ENCODE measurements at places on chromosomes 16 and 17.

- DNase-seq, result no peak
These were observed 23.9 kb upstream of the C1QTNF8 start for GRCh38 chr16:1119766-1120576.

GRCh38 chr16:17313085-17313611 lies 157.6 kb downstream of the XYLT1 start:
- no peak for DNase-seq

DNA sequence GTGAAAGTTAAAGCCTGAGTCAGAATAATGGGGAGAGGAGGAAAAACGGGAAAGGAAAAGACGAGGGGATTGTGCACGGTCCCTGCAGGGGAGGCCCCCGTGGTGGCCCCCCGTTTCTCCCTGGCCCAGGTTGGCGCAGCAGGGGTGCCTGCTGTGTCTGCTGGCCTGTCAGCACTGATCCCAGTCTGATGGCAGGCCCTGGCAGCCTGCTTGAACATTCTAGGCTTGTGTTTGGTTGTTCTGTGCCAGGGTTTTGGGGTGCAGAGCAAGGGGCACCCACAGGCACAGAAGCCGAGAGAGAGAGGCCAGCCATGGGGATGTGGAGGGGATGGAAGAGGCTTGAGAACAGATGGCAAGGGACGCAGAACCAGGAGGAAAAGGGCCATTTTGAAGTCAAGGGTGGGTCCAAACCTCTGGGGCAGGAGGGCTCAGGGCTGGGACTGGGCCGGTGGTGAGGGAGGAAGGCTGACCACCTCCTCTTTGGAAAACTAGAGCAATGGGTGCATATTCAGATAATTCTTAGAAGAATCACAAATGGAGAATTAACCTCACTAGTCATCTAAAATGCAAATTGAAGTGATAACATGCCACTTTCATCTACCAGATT lies 35.9 kb downstream of the TBX4 start:
- no peak for DNase-seq

DNA sequence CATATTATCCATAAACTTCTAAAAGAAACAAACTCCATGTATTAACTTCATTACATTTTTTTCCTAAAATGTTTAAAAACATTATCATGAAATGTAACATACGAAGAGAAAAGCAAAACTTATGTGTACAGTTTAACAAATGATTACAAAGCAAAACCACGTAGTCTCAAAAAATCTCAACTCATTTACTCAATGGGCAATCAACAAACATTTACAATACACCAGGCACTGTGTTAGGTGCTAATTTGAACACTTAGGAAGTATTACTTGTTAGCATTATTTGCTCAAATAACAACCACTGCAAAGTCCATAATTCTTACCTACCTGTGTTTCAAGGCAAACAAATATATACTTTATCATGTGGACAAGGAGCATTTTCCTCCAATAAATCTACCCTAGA lies 164.9 kb downstream of the STX8 start:
- DNase-seq, result no peak

GRCh38 chr16:87196231-87196630 lies 121.0 kb downstream of the C16orf95 start:
- no peak for DNase-seq

- no peak for DNase-seq
These were observed 172.5 kb downstream of the COPRS start for GRCh38 chr17:31686495-31686894.

DNA sequence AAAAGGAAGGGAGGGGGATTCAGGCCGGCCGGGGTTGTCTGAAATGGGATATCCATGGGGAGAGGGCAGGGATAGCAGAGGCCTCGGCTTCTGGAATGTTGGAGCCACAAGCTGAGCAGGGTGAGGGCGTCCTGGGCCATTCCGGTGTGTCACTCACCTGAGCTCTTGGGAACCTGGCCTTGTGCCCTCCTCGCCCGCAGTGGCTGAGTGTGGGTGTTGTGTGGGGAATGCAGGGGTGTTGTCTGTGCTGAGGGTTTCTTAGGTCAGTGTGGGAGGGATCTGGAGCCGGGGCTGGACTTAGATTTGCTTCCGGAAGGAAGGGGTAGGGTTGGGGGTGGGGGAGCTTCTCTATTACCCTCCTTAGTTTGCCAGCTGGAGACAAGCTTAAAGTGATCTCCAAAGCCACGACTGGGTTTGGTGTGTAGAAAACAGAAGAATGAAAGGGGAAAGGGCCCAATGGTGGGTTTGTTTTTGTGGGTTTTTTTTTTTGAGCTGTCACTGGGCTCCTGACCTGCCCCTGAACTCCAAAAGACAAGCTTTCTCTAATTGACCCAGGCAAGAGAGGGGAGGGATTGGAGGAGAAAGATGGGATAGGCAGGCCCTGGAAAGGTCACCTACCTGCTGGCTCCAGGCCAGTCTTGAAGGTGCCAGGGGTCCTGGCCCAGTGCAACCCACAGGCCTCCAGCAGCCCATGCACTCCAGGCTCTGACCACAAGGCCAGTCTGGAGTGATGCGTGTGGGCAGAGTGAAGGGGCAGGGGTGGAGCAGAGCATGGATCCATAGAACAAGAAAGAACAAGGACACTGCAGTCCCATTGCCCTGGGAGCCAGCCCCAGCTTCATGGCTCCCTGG lies at the start of gene SULT1A2:
Gene SULT1A2 (minus strand): TSS at position 211 of the 852 bp plus-strand sequence. CDS start 1,120 bp downstream, outside the sequence.
- no peak for DNase-seq

- DNase-seq, result no peak
These were observed 15.5 kb upstream of the MARVELD3 start for GRCh38 chr16:71610447-71610846.

GRCh38 chr17:47995241-47995935 lies 24.5 kb downstream of the CDK5RAP3 start:
- no peak for DNase-seq

DNA sequence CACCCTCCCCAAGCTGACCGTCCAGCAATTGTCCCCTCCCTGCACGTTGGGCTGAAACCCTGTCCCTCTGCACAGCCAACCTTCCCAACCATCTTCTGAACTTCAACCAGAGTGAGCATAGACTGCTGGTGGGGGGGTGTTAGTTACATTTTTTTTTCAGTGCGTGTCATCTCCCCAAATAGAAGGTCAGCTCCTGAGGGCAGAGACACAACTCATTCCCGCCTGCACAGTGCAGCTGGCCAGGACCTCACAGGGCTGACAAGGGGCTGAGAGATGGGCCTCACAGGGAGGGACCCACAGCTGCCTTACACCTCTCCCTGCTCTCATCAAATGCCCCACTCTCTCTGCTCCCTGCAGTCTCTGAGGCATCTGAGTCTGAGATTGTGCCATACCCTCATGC lies 8.4 kb downstream of the SRL start:
- DNase-seq, result no peak

DNA sequence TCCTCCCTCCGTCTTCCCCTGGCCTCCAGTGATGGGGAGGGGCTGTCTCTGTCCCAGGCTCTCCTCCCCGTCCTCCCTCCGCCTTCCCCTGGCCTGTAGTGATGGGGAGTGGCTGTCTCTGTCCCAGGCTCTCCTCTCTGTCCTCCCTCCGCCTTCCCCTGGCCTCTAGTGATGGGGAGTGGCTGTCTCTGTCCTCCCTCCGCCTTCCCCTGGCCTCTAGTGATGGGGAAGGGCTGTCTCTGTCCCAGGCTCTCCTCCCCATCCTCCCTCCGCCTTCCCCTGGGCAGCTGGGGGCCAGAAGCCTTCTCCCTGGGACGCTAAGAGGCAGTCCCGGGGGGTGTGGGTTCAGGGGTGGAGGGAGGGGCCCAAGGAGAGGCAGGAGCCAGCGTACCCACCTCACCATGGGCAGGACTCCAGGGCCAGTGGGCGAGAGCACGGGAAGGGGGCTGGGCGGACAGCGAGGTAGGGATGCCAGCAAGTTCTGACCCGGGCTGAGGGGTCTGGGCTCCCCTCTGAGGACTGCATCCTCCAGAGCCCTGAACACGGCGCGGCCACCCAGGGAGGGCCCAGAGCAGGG lies 14.8 kb downstream of the UTS2R start:
- no peak for DNase-seq

DNA sequence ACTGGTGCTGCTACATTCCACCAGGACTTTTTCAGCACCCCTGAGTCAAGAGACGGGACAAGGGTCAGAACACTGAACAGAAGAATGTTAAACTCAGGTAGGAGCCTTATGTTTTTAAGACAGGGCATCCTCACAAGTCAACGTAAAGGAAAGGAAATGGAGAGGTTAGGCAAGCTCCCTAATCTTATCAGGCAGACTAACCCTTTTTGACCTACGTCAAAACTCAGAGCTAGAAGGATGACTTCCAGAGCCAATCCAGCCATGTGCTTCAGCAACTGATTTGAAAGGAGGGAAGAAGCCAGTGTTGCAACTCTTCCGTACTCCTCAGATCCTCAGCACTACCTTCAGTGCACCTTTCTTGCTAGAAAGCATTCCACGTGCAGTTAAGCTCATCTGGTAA lies 46.8 kb downstream of the REXO5 start:
- no peak for DNase-seq

- DNase-seq, result no peak
These were observed 1542.6 kb upstream of the CDH8 start for GRCh38 chr16:63578791-63579190.

GRCh38 chr17:79171188-79171587 lies 96.6 kb downstream of the ENGASE start:
- DNase-seq, result no peak

DNA sequence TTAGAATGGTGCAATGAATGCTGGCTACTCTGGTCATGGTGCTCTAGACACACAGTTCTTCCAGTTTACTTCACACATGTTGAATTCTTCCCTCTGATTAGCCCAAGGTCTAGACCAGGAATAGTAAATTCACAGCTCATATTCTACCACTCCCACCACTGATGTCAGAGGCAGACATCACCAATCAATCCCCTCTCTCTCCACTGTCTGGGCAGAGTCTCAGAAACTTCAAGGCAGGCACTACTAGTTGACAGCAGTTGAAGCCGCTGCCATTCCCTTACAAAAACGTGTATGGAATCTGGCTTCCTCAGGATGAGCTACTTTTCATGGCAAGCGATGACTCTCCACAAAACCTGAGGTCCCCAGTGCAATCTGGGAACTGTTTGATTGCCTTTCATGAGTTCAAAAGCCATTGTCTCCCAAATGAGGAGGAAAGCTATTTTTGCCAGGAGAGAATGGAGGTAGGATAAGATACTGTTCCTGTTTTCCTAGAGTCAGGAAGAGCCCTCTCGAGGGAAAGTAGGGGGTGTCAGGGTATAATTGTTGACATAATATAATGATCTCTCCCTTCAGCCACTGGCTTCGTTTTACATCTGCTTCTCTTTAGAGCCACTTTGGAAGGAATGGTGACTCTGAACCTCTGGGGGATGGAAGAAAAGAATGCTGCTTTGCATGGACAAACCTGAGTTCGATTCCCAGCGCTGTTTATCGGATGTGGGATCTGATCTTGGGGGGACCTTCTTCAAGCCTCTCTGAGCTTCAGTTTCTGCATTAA lies 90.0 kb downstream of the FOXL1 start:
- no peak for DNase-seq

DNA sequence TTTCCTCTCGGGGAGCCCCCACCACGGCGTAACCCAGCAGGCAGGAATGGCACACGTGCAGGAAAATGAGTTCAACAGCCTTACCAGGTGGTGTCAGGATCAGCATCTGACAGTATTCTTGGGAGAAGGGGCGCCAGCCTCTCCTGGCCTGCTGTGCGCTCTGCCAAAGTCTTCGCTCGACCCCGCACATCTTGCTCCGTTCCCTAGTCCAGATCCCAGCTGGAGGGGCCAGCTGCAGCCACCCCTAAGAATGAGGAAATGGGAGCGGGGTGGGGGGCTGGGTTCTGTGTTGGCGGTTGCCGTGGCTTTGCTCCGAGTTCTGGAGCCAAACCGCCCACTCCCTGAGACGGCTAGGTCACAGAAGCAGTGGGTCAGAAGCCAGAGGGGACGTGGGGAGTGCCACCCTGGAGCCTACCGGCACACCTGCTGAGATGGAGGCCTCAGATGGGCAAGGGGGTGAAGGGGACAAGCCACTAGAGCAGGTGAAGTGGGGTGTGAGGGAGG lies at the start of gene CHCT1:
Gene CHCT1 (plus strand): TSS at position 328 of the 504 bp plus-strand sequence. CDS start 104 bp downstream, at position 432.
- no peak for DNase-seq

GRCh38 chr16:78579020-78579419 lies 479.6 kb downstream of the WWOX start:
- DNase-seq, result no peak

GRCh38 chr16:67022531-67023214 lies 6.3 kb upstream of the CBFB start:
- no peak for DNase-seq

- no peak for DNase-seq
These were observed 115.1 kb downstream of the ABCA8 start for GRCh38 chr17:68840073-68840472.

DNA sequence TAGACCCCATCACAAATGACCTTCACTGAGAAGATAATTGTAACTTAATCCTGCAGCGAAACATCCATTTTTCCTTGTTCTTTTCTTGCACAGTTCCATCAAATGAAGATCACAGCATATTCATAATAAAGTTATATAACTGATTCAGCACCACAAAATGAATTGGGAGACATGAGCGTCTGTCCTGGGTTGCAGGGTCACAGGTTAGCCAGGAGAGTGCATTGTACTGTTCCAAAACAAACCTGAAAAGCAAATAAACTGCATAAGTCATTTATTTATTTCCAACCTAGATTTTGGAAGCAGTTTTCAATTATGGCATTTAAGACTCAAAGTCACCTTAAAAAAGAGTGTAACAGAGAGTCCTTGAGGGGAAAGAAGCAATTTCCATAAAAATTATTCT lies 18.6 kb upstream of the INTS2 start:
- DNase-seq, result no peak

GRCh38 chr17:45813048-45813725 lies 29.1 kb downstream of the CRHR1 start:
- DNase-seq, result no peak

DNA sequence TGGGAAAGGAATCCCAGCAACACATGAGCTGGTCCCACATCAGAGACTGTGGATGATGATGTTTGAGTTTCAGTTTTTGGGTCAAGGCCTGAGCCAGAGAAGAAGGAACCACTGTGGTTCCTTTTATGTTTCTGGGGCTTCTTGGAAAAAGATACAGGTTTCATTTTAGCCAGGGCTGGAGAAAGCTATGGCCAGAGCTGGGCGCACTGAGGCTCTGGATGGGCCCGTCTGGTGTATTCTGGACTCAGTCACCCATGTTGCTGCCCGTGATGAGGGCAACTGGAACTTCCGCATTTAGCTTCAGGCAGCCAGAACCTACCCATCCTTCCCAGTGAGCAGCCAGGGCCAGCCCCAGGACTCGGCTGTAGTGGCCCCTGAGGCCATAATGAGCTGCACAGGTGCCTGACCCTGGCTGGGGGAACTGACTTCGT lies 15.0 kb upstream of the PITPNA start:
- no peak for DNase-seq

DNA sequence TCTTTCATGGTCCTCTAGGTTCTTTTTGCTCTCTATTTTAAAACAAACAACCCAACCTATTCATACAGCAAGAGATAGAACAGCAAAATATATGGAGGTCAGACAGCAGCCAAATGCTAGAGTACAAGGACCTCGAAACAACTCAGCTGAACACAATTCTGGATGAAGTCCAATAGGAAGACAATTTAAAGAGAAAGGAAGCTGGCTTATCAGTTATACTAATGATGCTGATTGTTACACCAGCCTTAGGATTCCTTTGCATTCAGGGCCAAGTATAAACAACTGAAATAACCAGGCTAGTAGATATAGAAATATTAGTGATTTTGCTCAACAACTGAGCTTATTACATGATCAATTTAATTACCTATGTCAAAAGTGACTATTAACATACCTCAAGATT lies 2.5 kb downstream of the SSH2 start:
- no peak for DNase-seq
